ENCODE measurements at places on chromosomes 1 and 21. TPM values are rescaled to one million over a fixed set of nuclear protein-coding genes. Genes with fewer than 3 reads are reported as not detected.

The PSMB2 gene
- total RNA-seq, result 86.0 TPM

The CYP4B1 gene
- total RNA-seq, result not detected

The RAD54L gene
- total RNA-seq, result 46.8 TPM

GRCh38 chr1:180234369-180235076 is 4.5 kb downstream of the LHX4 start:
- no peaks in the 10 kb centered on the region for H3K36me3 ChIP-seq
- peak overlapping the region; percentile 89 for H3K4me3 ChIP-seq
- peak; percentile 80 for DNase-seq
- no peak overlapping the region for H3K27ac ChIP-seq
- peaks cover 17% of the 10 kb centered on the region for H3K4me1 ChIP-seq

DNA sequence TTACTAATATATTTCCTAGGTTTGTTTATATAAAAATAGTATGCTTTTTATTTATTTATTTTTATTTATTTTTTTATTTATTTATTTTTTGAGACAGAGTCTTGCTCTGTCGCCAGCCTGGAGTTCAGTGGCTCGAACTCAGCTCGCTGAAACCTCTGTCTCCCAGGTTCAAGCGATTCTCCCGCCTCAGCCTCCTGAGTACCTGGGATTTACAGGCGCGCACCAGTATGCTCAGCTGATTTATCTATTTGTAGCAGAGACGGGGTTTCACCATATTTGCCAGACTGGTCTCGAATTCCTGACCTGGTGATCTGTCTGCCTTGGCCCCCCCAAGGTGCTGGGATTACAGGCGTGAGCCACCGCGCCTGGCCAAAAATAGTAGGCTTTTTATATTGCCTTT is 33.2 kb downstream of the BRINP3 start:
- no peaks in the 10 kb centered on the region for H3K36me3 ChIP-seq
- H3K4me3 ChIP-seq, result no peak overlapping the region
- H3K27ac ChIP-seq, result no peak overlapping the region
- DNase-seq, result no peak
- no peaks in the 10 kb centered on the region for H3K4me1 ChIP-seq
